AG09319 (cell line): ENCODE measurements at places on chromosomes 1 and 21.

- DNase-seq = no peak
Observed at GRCh38 chr1:173356191-173356762, 120.9 kb upstream of the PRDX6 start.

DNA sequence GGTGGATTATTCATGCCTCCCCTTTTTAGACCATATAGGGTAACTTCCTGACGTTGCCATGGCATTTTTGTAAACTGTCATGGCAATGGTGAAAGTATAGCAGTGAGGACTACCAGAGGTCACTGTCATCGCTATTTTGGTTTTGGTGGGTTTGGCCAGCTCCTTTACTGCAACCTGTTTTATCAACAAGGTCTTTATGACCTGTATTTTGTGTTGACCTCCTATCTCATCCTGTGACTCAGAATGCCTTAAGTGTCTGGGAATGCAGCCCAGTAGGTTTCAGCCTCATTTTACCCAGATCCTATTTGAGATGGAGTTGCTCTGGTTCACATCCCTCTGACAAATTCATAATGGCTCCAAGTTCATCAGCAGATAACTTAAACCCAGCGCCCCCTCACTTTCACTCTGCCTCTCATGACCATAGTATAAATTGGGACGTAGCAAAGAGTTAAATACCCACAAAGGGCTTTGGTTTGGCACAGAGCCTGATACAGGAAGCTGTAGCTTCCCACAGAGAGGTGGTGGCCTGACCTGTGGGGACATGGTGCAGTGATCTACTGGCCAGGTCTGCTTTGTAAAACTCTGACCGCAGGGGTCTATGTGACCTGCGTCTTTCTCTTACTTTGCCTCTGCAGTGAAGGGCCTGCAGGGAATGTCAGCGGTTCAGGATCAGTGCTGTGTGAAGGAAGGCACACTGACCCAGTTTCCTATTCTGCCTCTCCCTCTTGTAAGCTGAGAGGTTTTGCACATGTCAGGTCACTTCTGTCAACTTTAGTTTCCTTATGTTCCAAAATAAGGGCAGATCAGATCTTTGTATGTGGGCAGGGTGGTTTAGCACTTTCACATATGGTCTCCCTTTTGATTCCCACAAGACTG is 78.1 kb upstream of the ZNF644 start:
- no peak for DNase-seq

- no peak for DNase-seq
Observed at GRCh38 chr21:25647647-25648046, 8.6 kb downstream of the JAM2 start.

DNA sequence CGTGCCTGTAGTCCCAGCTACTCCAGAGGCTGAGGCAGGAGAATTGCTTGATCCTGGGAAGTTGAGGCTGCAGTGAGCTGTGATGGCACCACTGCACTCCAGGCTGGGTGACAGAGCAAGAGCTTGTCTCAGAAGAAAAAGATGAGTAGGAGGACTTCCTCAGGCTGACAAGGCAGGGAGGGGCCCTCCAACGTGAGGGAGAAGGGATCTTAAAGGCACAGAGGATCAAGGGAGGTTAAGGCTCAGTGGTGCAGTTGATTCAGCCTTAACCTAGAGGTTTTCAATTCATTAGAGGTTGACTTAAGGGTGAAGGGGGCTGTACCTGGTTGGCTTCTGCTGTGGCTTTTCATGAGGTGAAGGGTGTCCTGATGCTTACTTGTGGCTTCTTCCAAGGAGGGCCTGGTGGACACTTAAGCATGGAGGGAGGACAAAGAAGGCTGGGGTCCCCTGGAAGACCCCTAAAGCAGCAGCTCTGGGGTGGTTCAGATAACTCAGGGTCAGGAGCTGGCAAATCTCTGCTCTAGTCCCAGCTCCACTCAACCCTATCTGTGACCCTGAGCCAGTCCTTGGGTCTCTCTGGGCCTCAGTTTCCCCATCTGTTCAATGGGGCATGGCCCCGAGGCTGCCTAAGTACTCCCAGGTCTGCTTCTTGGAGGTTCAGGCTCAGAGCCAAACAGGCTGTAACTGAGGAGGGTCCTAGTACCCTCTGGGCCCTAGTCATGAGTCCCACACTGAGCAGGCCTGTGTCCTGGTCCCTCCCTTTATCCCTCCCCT is 6.3 kb downstream of the EXTL1 start:
- DNase-seq = no peak

- DNase-seq = no peak
Observed at GRCh38 chr1:25461849-25462248, 31.2 kb downstream of the MACO1 start.

DNA sequence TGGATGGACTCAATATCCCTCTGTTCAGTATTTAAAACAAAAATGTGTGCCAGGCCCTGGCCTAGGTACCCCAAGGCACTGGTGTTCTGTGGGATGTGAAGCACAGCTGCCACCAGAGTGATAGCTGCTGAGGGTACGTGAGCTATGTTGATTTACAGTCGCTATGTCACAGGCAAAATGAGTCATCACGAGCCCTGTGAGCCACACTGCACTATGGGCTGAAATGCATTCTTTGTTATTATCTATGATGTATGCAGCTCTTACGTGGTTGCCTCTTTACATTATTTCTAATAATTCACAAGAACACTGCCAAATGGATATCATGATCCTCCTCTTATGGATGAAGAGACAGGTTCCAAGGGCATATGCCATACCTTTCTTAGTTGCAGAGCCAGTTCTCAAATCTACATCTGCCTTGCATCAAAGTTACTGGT is 2.1 kb downstream of the TEX38 start:
- DNase-seq = no peak

GRCh38 chr1:57300186-57300585 is 123.7 kb downstream of the DAB1 start:
- DNase-seq = no peak

GRCh38 chr1:226125831-226126230 is 60.7 kb downstream of the ACBD3 start:
- no peak for DNase-seq

- DNase-seq = no peak
Observed at GRCh38 chr1:76289692-76290091, 215.1 kb downstream of the ST6GALNAC3 start.

DNA sequence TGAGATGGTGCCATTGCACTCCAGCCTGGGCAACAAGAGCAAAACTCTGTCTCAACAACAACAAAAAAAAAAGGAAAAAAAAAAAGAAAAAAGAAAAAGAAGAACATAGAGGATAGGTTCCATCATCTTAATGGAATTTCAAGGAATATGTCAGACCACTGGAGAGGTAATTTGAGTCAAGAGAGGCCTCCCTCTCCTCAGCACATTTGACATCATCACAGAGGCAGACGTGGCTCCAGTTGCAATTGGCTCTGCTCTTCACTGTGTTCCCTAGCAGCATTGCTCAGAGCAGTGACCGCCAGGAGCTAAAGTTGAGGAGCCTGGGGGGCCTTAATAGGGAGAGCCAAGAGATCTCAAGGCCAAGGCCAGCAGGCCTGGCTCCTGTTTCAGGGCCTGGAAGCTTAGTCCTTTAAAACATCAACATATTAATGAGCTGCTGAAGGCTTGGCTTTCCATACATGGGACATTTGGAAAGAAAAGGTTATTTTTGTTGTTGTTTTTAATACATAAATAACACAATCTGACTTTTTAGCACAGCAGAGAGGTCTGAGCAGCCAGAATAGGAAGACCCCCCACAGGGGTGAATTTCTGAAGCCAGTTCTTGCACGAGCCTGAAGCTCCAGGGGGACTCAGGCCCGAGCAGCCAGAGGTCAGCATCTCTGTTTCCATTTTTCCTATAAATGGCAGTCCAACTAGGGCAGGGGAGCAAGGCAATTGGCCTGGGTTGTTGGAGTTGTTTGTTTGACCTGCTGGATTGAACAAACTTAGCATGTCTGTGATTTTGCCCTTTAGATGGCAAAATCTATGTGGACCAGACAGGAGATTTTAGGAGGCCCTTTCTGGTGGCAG is 118.3 kb upstream of the FGGY start:
- DNase-seq = no peak

DNA sequence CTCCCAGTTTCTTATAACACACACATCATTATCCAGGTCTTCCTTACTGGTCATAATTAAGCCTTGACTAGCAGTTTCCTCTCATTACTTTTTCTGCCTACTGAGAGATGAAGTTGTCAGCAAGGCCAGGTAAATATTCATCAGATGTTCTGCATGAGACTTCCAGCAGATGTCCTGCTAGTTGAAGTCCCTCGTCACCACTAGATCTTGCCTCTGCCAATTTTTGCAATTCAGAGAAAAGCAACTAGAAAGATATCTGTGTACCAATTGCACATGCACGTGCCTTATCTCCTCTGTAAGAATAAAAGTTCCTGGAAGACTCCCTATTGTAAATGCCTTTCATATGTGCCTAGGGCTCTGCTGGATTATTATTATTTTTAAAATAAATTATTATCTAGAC is 18.3 kb downstream of the ACKR1 start:
- no peak for DNase-seq

- DNase-seq = no peak
Observed at GRCh38 chr1:171654201-171654941, 1.9 kb upstream of the MYOC start.

DNA sequence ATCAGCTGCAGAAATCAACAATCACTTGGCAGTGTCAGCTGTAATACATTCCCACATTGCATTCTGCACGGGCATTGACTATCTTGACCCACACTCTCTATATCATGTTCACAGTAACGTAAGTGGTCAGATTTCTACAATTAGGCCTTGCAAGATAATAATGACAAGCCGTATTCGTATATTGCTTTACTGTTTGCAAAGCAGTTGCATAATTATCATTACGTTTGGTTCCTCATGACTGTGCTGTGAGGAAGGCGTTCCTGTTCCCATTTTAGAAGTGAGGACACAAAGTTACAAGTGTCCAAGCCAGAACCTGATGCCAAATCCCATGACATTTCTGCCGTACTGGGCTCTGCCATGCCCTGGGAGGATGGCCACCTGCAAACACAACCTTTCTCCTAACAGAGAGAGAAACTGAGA is 53.5 kb upstream of the TARBP1 start:
- no peak for DNase-seq

GRCh38 chr1:3350506-3351261 is 103.8 kb upstream of the ARHGEF16 start:
- no peak for DNase-seq
